ENCODE measurements at places on chromosomes 5 and 9.

DNA sequence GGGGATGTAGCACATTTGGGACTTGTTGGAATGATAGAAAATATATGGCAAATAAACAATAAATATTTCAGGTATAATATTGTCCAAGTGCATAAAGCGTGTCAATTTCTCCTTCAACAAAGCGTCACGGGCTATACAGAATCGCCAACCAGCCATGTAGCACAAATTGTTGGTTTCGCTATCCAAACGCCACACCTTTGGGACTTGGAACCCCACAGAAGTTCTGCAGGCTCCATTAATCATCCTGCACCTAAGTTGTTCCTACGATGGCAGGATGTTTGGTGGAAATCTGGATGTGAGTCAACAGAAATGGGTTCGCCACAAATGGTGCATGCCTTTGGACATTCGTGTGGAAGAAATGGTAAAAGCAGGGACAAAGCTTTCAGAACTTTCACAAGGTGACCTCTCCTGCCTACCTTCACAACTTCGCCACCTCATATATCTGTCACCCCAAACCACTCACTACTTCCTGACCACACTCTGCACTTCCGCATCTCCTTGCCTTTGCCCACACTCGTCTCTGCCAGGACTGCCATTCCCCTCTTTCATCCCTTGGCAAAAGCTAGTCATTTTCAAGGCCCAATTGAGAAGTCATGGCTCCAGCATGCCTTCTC is 95.7 kb downstream of the LHFPL2 start:
- no peak for DNase-seq

DNA sequence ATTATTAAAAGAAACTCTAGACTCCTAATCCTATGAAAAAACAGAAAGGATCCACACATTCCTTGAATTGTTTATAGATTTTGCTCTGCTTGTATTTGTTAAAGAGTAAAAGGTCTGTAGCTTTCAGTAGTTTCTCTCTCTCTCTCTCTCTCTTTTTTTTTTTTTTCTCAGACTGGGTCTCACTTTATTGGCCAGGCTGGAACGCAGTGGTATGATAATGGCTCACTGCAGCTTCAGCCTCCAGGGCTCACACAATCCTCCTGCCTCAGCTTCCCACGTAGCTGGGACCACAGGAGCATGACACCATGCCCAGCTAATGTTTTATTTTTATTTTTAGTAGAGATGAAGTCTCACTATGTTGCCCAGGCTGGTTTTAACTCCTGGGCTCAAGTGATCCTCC is 9.3 kb downstream of the UGT3A2 start:
- no peak for DNase-seq

DNA sequence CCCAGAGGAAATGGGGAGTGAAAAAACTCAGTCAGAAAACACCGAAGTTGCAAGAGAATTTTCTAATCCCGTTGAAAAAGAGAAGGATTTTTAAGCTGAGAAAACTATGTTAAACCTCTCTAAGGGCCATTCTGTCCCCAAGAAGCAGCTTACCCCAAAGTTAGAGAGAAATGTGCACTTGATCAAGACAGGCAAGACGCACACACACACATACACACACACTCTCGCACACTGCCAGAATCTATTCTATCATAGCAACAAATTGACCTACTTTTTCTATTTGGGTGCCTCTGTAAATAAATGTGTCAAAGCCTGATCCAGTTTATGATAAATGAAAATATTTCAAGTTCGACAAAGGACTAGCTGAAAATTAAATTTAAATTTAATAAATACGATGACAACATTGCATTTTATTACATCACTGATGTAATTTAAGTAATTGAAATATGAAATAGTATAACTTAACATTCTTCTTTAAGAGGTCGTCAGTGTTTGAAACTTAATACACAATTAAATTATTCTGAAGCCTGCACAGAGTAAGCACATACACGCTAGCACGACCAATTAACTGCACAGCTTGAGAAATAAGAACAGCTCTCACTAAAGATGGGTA is 5.9 kb downstream of the NFIL3 start:
- DNase-seq: no peak

DNA sequence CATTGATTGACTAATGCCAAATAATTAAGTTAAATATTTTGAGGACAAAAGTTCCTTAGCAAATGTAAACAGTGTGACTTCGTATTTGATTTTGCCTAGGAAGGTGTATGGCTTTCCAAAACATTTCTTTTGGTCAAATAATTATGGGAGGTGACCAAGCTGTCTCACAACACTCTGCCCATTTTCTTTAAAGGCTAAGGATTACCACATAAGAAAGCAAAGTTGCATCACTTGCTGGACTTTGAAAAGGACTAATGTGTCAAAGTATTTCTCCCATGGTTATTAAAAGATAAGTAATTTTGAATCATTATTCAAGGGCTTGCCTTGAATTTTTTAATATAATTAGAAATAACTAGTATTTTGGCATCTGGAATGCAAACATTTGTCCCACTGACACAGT is 74.7 kb downstream of the HAPLN1 start:
- no peak for DNase-seq

DNA sequence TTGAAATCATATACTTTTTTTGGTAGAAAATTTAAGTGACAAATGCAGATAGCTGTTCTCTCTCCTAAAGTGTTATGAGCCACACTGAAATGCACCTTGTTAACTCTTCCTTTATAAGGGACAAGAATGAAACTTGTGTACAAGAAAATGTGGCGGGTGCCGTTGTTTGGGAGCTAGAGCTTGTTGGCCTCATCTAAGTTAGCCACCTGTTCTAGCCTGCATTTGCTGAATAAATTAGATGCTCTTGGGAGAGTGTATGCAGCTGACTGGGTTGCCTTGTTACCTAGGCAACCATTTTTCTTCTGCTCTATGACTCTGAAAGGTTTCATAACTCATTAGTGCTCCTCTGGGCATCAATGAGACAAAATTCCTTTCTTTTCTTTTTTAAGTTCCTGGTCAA is 174.3 kb downstream of the TAF11L14 start:
- peak; percentile 32 for DNase-seq

DNA sequence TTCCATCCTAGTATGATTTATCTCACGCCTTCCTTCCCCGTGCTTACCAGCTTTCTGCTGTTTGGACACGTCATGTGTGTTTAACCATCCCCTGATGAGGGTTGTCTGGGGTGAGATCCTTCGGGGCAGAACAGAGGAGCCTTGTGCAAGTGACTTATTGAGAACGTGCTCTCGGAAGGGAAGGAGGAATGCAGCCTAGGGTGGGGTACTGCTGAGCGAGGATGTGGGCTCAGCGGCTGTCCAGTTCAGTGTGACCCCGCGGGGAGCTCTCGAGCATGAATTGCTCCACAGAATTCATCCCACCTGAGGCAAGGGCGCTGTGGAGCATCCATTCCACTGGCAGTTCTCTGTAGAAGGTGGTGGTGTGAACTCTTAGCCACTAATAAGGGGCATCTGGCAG is 4.0 kb downstream of the MYOZ3 start:
- DNase-seq: no peak

DNA sequence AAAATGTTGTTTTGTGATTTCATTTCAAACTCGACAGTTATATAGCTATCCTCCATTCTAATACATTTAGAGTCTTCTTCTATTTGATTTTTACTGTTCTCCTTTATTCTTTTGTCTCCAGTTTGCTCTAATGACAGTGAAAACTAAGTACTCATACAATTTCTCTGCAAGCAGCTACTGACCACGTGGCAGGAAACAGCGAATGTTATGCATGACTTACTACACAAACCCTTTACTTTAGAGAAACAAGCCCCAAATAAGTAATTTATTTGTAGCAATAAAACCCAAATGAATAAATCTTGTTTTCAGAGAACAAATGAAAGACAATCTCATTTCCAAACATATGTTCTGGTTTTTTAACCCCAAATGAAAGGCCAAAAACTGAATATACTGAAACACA is 41.9 kb downstream of the CDH6 start:
- no peak for DNase-seq

DNA sequence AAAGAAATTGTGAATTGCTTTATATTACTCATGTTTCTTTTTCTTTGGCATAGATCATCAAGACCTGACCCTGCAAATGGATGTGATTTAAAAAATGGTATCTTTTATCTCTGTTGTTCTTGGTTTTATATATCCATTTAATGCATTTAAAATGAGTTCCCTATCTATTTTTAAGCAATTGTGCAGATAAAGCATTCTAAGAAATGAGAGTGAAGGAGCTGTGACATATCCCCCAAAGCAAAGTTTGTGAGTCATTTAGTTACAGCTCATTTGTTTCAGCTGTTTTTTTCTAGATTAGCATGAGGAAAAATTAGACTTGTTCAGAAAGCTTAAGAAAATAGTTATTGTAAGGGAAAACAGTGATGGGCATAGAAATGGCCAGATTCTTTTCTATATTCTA is 7.6 kb upstream of the ELOVL7 start:
- DNase-seq: no peak

- DNase-seq: no peak
Measured at GRCh38 chr5:129496864-129497595, 36.9 kb downstream of the ADAMTS19 start.

DNA sequence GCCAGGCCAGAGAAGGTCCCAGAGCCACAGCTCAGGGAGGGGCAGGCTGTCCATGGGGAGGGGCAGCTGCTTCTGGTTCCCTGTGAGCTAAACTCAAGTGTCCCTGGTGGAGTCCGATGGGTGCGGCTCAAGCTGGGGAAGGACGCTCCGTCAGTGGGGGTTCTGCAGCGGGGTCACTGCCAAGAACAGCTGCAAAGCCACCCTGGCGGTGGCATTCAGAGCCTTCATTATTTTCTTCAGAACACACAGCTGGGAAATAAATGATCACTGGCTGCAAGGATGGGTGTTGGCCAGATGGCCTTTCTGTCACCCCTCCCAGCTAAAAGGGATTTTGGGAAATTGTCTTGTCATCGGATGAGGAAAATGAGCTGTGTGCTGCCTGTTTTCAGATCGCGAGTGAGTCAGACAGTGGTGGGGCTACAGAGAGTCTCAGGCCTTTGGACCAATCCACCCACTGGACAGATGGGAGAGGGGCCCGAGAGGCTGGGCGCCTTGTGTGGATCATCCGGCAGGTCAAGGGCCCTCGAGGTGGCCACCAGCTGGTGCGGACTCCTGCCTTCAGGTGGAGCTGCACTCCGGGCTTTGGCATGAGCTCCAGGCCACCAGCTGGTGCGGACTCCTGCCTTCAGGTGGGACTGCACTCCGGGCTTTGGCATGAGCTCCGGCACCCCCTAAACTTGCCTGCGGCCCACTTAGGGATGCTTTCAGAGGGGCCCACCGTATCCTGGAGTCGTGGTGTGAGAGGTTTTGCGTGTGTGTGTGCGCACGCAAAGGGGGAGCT is 17.9 kb upstream of the GFPT2 start:
- DNase-seq: no peak

- DNase-seq: no peak
Measured at GRCh38 chr5:119291056-119291455, 64.8 kb upstream of the TNFAIP8 start.

GRCh38 chr5:169606279-169606678 is 22.7 kb downstream of the SPDL1 start:
- no peak for DNase-seq

GRCh38 chr5:119752921-119753886 is 123.8 kb downstream of the FAM170A start:
- no peak for DNase-seq

DNA sequence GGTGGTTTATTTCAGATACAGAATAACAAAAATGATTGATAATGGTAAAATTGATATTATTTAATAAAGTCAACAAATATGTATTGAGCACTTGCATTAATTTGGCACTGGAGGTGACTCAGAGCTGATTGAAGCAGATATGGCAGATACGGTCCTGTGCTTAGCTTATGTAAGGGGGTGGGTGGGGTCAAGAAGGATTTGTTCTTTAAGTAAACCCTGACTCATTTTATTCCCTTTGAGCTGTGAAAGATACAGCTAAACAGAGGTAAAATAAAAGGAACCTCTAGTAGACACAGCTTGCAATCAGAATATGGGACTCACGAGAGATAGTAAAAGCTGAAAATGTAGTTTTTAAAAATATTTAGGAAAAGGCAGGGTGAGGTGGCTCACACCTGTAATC is 201.3 kb upstream of the CLINT1 start:
- no peak for DNase-seq

DNA sequence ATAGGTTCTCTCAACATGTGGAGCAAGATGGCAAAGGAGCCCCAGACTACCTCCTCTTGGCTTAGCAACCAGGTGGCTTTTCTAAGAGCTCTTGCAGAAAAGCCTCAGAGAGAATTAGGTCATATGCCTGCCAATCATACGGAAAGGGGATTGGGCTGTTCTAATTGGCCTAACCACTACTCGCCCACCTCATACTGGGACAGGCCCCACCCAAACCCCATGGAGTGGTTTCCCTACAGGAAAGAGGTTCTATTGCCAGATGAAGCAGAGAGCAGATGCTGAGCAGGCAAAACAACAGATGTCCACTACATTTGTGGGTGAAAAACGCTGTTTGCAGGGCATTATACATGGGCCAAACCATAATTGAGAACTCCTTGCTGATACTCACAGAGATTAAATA is 29.0 kb downstream of the ABLIM3 start:
- peak; percentile 97 for DNase-seq

- DNase-seq: no peak
Measured at GRCh38 chr9:119739476-119739875, 370.2 kb upstream of the BRINP1 start.

GRCh38 chr5:154885439-154885838 is 27.0 kb downstream of the CNOT8 start:
- no peak for DNase-seq

- no peak for DNase-seq
Measured at GRCh38 chr9:8917956-8918739, 1118.6 kb upstream of the DMAC1 start.

DNA sequence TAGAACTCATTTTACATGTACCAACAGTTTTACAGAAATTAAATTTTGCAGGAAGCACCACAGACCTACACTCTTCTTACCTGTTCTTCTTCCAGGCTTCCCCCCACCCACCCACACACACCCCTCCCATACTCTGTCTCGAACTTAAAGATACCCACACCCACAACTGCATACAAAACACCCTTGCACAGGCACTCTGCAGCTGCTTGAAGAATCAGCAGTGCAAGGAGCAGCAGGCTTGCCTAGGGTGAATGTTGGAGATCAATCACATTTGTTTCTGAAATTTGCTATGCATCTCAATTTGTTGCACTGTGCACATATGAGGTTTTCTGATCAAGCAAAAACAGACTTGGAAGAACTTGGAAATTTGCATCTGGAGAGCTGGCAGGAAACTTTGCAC is 77.5 kb upstream of the TGFBR1 start:
- no peak for DNase-seq

DNA sequence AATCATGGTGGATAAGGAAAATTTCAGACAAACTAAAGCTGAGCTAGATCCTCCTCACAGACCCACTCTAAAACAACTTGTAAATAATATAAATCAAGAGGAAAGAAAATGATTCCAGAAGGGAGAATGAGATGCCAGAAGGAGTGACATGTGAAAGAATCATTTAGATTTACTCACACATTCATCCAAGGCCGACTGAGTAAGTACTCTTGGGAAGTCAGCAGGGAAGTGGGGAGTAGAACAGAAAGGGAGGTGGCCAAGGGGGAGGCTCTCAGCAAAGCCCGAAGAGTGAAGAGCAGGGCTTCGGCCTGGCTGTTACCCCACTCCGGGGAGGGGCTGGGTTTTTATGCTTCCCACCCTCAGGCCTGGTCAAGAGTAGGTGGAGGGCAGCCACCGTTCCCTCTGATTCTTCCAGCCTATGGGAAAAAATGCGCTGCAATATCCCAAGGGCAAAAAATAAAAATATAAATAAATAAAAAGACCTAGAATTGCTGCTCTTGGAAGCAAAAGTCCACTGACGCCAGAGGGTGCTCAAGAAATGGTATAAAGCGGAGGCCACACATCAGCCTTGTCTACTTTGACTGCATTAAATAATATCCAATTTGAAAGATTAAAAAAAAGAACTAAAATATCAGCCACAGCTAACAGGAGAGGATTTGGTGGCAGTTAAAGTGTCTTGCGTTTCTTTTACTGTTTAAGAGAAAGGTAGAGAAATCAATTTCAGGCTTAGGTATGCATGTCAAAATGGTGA is 110.2 kb upstream of the COL5A1 start:
- no peak for DNase-seq
